Fibroblast of the conjunctiva (primary cell): ENCODE measurements at places on chromosomes 6 and 20.

GRCh38 chr20:45320948-45321595, 13.0 kb upstream of the MATN4 start:
- DNase-seq: no peak

- DNase-seq: no peak
These were observed 467.3 kb downstream of the PREX1 start for GRCh38 chr20:48360342-48360975.

- peak; percentile 24 for DNase-seq
These were observed 38.9 kb downstream of the JARID2 start for GRCh38 chr6:15284743-15285142.

- no peak for DNase-seq
These were observed 4.2 kb upstream of the TFAP2A start for GRCh38 chr6:10418862-10419748.

DNA sequence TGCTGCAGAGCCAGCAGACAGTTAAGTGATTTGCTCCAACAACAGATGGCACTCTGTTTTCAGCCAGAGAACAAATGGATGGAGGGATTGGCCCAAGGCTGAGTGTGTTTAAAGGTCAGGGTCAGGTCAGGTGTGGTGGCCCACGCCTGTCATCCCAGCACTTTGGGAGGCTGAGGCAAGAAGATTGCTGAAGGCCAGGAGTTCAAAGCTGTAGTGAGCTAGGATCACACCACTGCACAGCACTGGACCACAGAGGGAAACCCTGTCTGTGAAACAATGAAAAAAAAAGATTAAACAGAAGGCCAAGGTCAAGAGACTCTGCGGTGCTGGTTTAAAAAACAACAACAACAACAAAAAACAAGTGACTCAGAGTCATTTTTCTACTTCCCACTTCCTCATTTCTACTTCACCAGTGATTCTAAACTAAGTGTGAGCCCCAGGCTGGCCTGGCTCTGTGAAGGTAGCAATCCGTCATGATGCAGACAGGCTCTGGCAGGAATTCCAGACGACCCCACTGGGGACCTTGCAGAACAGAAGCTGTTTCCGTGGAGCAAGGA, 42.5 kb upstream of the ARMC2 start:
- DNase-seq: no peak

- DNase-seq: no peak
These were observed 8.2 kb downstream of the FAM135A start for GRCh38 chr6:70421509-70421908.

- DNase-seq: no peak
These were observed 310.0 kb upstream of the SPTLC3 start for GRCh38 chr20:12698817-12699216.

DNA sequence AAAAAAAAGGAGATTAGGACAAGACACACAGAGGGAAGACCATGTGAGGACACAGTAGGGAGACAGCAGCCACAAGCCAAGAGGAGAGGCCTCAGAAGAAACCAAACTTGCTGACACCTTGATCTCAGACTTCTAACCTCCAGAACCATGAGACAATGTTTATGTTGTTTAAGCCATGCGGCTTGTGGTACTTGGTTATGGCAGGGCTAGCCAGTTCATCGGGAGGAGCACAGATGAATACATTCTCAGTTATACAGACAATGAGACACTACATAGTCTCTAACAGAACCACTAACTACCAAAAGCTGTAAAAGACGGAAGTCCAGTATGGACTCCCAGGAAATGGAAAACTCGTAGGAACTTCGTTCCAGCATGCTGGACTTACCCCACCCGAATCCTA, 116.8 kb downstream of the MBOAT1 start:
- no peak for DNase-seq

- DNase-seq: no peak
These were observed 51.8 kb upstream of the RIPOR2 start for GRCh38 chr6:24987446-24988115.

DNA sequence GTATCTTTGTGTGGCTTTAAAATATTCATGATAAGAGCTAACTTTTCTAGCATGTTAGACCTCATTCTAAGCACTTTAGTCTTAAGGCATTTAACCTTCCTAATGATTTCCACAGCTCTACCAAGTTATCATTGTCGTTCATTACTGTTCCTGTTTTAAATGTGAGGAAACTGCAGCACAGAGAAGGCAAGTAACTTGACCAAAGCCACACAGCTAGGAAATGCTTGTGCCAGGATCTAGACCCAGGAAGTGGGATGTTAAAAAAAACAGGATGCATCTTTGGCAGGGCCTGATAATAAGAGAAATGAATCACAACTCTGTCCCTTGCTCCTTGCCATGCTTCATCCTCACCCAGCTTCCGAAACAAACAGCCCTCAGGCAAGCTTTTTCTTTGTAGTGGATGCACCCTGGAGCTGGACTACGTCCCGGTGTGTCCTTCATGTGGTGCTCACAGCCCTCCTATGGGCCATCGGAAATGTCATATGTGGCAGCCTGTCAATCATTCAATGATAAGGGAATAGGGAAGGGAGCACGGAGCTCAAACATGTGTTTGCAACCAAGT, 196.9 kb upstream of the RREB1 start:
- DNase-seq: no peak

DNA sequence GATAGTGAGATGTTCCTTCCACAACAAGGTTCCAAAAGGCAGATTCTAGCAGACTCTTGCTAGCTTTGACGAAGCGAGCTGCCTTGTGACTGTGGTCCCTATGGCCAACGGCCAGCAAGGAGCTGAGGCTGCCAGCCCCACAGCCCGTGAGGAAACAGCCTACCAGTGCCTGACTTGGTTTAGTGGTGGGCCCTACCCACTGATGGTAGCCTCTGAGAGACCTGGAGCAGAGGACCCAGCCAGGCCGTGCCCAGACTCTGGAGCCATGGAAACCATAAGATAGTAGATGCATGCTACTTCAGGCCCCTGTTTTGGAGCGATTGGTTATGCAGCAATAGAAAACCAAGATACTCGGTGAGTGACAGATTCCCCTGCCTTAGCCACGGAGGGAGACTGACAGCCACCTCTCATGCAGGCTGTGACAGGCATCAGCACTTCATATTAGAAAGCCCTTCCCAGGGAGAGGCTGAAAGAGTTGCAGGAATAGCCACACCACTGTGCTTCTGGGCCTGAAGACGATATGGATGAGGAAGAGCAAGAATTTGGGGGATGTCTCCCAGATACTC, 19.2 kb downstream of the PSMG4 start:
- no peak for DNase-seq

DNA sequence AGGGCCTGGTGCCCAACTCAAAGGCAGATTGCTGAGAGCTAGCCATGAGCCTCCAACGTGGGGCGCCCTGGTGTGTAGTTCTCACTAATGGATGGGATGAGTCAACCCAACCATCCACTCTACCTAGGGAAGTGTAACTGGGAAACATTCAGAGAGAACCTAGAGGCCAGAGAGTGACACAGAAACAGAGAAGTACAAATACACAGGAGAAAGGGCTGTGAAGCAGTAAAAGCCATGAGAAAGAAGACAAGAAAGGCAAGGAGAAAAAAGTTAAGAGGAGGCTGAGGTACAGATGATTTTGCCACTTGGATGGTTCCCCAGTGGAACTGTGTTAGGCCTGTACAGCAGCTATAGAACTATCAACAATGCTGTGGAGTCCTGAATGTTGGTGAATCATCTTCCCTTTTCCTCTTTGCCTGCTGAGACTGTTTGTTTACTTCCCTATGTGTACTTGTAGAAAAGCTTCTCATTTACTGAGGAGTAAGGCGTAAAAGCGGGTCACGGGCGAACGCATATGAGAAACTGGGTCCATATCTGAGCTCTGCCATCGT, 39.0 kb downstream of the MAN1A1 start:
- no peak for DNase-seq

- DNase-seq: no peak
These were observed 29.0 kb downstream of the DLL1 start for GRCh38 chr6:170261643-170262488.

DNA sequence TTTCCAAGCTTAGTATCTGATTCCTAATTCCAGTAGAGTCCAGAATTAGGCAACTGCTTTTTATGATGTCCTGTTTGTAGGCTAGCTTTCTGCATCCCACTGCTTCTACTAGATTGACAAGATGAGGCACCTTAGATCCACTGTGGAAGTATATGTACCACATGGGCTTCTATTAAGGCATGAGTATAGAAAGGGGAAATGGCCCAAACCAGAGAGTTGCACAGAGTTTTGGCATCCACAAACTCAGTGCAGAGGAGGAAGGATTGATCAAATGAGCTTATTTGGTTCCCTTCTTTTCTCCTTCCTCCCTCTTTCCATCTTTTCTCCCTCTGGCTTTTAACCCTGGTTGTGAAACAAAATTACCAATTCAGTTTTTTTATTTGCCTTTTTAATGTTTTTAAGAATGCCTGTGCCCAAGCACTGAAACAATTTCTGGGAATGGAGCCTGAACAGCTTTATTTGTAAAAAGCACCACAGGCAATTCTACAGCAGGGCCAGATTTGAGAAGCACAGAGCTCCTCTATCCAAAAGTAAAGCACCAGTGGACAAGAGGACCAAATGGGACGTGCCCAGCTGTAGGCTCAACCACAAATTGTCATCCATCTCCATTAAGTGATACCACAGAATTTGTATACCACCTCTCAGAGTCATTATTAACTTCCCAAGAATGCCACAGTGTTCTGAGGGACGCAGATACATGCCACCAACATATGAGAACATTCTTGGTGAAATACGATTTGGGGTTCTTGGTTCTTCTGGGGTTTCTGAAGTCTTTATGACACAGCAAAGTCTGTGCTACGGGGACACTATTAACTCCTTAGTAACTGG, 969.1 kb downstream of the KIF16B start:
- DNase-seq: no peak

DNA sequence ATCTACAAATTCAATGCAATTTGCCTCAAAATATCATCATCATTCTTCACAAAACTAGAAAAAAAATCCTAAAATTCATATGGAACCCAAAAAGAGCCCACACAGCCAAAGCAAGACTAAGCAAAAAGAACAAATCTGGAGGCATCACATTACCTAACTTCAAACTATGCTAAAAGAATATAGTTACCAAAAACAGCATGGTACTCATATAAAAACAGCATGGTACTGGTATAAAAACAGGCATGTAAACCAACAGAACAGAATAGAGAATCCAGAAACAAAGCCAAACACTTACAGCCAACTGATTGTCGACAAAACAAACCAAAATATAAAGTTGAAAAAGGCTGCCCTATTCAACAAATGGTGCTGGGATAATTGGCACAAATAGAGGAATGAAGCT, 278.1 kb downstream of the TPBG start:
- no peak for DNase-seq

DNA sequence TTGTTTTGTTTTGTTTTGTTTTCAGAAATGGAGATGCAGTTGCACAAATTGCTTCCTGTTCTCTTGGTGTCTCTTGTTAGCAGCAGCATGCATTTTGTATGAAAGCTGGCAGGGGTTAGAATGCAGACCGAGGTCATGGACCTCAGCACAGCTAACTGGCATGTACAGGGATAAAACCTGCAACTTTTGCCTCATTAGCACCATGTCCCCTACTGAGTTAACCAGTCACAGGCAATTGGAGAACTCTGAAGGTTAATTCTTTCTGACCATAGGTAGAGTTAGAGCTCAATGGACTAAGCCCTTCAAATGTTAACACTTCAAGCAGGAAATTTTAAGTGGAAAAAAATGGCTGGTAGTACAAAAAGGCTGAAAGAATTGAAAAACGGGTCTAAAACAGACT, 377.1 kb downstream of the ADGRB3 start:
- no peak for DNase-seq

DNA sequence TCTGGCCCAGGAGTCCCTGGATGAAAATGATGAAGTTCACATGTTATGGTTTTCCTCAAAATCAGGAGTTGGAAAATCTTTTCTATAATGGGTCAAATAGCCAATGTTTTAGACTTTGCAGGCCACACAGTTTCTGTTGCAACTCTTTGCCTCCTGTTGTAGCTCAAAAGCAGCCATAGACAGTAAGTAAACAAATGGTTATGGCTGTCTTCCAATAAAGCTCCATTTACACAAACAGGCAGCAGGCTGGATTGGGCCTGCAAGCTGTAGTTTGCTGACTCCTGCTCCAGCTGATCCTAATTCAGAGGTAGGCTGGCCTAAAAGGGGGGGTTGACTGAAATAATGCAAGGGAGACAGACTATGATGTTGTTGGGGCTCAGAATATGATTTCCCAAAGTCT, 33.0 kb downstream of the METTL24 start:
- peak; percentile 38 for DNase-seq

DNA sequence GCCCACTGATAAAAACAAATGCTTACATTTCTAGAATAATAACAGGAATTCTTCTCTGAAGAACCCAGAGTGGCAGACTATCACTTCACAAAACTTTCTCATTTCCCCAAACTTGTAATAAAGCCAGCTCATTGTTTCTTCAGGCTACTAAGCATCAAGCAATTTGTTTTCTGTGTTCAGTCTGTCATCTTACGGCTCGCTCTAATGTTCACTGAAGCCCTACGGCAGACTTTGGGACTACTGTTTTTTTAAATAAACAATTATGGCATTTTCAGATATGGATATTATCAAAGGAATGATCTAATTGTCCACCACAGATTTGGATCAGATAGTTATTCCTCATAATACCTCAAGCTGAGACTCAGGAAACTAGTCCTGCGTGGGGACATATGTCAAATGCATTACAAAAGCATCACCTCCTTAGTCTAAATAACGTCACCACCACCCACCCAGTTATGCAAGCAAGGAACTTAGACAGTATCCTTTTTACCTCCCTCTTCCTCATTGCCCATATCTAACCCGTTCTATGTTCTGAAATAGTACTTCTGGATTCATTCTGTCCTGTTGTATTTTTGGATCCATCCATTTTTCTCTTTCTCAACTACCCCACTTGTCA, 415.1 kb downstream of the PLCB1 start:
- no peak for DNase-seq

- no peak for DNase-seq
These were observed 96.9 kb downstream of the LY86 start for GRCh38 chr6:6685249-6686040.

GRCh38 chr20:62623488-62624324, 18.6 kb upstream of the SLCO4A1 start:
- DNase-seq: peak; percentile 83

GRCh38 chr6:87968435-87969278, 79.0 kb upstream of the SPACA1 start:
- DNase-seq: no peak

DNA sequence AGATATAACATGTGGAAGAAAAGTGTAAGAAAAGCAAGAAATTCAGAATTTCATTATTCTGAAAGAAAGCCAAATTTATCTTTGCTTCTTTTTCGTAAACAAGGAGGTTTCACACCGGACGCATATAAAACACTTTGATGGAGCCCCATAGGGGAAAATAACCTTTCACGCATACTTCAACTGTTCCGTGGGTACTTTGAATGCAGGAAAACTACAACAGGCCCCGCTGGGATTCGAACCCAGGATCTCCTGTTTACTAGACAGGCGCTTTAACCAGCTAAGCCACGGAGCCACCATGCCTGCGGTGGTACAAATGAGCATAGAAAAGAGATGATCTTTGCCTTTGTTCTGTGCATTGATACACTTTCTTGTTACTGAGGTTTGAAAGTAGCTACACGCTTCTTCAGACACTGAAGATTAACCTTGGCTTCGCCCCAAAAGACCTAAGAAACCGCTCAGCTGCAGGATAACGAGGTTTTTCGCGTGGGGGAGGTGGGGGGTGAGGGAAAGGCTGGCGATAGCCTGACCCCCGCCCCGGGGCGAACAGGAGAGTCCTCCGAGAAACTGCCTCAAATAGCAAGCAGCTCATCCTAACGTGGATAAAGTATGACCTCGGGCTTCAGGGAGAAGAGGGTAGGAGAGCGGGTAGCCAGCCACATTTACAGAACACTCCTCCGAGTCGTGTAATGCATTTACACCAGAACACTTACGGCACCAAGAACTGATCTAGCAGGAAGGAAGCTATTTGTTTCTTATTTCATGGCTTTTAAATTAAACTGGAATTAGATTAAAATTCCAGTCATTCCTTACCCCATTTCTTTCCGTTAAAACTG, 5.3 kb upstream of the HMGN4 start:
- peak; percentile 92 for DNase-seq
